ENCODE measurements at places on chromosomes 3 and 15.
A peak's percentile ranks its signal among the peaks of the same experiment; 100 is the strongest.

- DNase-seq: peak; percentile 54
Observed at GRCh38 chr3:13650210-13651056, 101.5 kb downstream of the FBLN2 start.

DNA sequence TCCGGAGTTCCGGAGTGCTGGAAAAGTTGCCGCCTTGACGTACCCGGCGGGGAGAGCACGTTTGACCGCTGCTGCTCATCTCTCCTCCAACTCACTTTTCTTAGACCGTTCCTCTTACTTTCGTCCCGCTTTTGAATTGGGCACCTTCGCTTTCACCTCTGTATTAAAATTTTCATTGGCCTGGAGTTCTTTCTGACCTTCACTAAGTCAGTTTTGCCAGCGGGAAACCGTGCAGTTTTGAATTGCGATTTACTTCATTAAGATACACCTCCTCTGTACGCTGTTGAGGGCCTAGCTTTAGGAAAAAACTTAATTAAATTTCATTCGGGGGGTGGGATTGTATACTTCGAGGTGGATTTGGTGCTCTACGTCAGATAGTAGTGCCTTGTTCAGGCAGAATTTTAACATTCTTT, 1.3 kb downstream of the GMPS start:
- DNase-seq: peak; percentile 21

DNA sequence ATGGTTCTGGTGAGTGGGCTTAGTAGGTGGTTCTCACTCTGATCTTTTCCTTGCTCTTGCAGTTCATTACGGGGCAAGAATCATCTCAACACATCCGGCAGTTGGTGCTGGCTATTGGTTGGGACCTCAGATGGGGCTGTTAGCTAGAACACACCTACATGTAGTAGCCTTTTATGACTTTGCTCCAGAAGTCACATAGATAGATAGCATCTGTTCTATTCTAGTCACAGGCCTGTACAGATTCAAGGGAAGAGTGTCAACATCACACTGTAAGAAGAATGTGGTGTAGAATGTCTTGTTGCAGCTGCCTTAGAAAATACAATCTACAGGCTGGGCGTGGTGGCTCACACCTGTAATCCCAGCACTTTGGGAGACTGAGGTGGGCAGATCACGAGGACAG, 15.1 kb downstream of the RAB5A start:
- no peak for DNase-seq

- DNase-seq: no peak
Observed at GRCh38 chr3:64541803-64542202, 146.0 kb downstream of the ADAMTS9 start.

DNA sequence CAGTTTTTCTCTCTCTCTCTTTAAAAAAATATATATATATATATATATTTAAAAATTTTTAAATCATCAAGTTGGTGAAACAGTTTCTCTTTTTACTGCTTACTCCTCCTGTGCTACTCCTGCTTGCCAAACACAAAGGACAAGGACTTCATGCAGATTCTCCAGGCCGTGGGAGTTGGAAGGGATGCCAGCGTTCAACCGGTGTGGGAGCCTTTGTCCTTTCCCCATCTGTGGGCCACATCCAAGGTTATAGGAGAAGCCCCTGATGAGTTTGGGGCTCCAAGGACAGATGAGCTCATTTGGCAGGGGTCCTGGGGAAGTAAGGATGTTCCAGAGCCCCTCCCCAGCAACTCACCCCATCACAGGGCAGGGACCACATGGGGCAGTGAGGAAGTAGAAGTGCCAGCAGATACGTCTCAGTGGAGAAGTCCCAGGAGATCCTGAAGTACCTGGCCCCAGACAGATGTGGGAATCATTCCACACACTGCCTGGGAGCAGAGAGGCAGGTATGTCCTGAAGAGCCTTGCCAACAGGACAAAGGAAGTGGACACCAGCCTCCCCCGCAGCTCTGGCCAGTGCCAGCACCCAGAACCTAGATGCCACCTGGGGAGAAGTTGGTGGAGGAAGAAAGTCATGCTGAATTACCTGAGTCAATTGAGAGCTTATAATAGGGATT, 36.6 kb downstream of the CCK start:
- DNase-seq: no peak

GRCh38 chr3:171404376-171404967, 55.7 kb downstream of the TNIK start:
- DNase-seq: peak; percentile 2
